Stimulated activated CD4-positive, alpha-beta T cell treated with anti-CD3 and anti-CD28 coated beads, Interleukin-4, amount 100 ng/mL, for 4 hours (primary cell): ENCODE measurements at places on chromosomes 12 and 14.

DNA sequence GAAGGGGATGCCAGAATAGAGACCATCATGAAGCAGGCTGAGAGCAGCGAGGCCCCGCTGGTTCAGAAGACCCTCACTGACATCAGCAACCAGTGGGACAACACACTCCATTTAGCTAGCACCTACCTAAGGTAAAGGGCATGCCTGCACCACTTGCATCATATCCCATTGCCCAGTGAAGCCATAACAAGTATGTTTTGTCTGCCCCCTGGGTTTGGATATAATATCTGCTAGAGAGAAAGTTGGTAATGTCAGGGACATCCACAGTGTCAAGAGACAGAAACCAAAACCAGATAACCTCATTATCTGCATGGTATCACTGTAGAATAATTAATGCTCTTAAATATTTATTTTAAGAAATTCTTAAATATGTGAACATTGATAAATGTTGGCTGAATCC is 173.8 kb downstream of the SYNE2 start:
- no peak for DNase-seq

GRCh38 chr12:66063916-66064315 is 66.6 kb downstream of the LLPH start:
- no peak for DNase-seq

DNA sequence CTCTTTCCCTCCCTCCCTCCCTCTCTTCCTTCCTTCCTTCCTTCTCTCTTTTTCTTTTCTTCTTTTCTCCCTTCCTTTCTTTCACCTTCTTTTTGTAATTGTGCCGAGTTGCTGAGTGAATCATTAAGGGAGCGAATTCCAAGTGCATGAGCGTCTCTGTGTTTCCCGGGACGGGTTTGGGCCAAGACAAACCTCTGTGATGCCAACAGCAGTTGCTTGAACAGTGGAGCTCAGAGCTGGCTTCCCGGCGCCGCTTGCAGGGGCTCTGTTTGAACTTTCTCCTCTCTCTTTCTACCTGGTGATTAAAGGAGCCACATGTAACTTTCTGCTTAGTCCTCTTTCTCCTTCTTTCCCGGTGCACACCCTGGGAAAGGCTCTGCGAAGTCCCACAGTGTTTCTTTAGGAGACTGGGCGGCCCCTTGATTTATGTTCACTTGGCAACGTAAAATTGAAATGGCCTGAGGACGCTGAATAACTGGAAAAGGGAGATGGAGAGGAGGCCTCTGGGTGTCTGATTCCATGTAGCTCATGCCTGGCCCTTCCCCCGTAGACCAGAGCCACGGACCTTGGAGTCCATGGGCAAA is 33.7 kb upstream of the MAP1LC3B2 start:
- no peak for DNase-seq

- DNase-seq: no peak
Observed at GRCh38 chr12:8553088-8553627, 12.5 kb upstream of the CLEC4E start.

DNA sequence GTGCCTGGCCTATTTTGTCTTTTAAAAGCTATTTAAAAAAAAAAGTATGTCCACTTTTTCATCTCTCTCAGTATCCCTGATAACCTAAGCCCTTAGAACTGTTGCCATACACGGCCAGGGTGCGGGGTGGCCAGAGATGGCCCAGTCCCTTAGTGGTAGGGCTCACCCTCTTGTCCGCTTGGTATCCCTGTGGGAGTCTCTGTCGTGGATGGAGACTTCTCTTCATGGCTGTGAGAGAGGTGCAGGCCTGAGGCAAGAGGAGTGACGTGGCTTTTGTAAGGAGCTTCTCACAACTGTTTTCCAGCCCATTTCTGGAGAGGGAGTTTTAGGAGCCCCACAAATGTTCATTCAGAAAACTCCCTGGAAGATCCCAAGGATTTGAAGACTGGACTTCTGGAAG is 26.8 kb downstream of the XRCC3 start:
- no peak for DNase-seq

DNA sequence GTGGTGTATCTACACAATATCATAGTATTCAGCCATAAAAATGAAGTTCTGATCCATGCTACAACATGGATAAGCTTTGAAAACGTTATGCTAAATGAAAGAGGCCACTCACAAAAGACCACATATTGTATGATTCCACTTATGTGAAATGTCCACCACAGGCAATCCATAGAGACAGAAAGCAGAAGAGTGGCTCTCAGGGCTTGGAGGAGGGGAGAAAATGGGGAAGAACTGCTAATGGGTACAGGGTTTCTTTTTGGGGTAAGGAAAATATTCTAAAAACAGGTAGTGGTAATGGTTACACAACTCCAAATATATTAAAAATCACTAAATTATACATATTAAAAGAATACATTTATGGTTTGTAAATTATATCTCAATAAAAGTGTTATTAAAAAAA is 16.5 kb downstream of the SCNN1A start:
- DNase-seq: no peak

- no peak for DNase-seq
Observed at GRCh38 chr12:59570145-59570544, 25.7 kb upstream of the SLC16A7 start.
